ENCODE measurements at places on chromosomes 1 and 21. TPM values are rescaled to one million over a fixed set of nuclear protein-coding genes. Genes with fewer than 3 reads are reported as not detected.

DNA sequence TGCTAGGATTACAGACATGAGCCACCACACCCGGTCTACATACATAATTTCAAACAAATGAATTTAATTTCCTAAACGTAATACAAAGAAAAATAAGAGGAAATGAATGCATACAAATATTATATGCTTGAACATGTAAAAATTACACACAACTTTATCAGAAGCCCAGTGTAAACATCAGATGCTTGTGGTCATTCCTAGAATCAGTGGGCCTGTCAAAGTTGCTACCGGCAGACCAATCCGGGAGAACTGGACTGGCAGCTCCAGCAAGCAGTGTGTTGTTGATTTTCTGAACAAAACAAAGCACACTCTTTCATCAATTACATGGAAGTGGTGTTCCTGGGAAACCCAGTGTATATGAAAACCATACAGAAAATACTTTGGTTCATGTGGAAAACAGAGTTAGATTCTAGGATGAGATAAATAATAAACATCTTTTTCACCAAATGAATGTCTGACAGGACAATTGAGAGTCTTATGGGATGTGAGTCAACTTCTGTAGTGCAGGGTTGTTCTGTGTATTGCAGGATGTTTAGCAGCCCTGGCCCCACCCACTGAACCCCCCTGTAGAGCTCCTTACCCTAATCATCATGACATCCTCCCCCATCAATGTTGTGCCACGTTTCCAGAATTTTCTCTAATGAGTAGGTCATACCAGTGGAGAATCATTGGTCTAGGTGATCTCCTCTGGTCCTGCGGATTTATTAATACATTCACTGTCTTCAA, 33.8 kb downstream of the MFSD2A start:
- H3K27me3 ChIP-seq, result no peaks in the 10 kb centered on the region
- no peaks in the 10 kb centered on the region for H3K4me1 ChIP-seq
- no peak for DNase-seq
- no peak overlapping the region for H3K4me3 ChIP-seq

TOR1AIP2 gene
- total RNA-seq, result 107 TPM

GRCh38 chr1:68255301-68255700, 23.0 kb upstream of the WLS start:
- no peaks in the 10 kb centered on the region for H3K27me3 ChIP-seq
- no peak overlapping the region for H3K4me3 ChIP-seq
- H3K36me3 ChIP-seq, result no peaks in the 10 kb centered on the region
- H3K27ac ChIP-seq, result no peak overlapping the region

NR1I3 gene
- not detected for total RNA-seq

GRCh38 chr1:61389926-61390845, 307.8 kb downstream of the NFIA start:
- no peak overlapping the region for H3K27ac ChIP-seq
- H3K4me3 ChIP-seq, result no peak overlapping the region
- peaks cover 47% of the 10 kb centered on the region for H3K36me3 ChIP-seq
- DNase-seq, result no peak
- peaks cover 16% of the 10 kb centered on the region for H3K4me1 ChIP-seq

DNA sequence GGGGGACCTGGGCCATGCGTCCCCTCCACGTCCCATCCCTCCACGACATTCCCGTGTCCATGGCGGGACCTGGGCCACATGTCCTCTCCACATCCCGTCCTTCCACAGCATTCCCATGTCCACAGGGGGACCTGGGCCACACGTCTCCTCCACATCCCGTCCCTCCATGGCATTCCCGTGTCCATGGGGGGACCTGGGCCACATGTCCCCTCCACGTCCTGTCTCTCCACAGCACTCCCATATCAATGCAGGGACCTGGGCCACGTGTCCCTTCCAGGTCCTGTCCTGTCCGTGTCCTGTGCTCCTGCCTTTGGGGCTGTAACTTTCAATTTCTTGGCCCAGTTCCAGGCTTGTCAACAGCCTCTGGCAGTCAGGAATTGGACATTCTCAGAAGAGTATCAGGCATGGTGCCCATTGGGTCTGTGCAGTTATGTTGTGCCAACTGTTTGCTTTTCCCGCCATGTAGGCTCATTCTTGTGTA, 47.1 kb downstream of the WNT9A start:
- DNase-seq, result no peak
- no peak overlapping the region for H3K27ac ChIP-seq
- H3K4me3 ChIP-seq, result no peak overlapping the region
- H3K4me1 ChIP-seq, result peaks cover 52% of the 10 kb centered on the region
- H3K27me3 ChIP-seq, result 0 out of 2 replicates have a peak, but pooled peaks cover 8% of the 10 kb centered on the region

DARS2 gene
- total RNA-seq, result 62.3 TPM

AGMAT gene
- total RNA-seq, result not detected

GRCh38 chr1:244865028-244865371, 657 bp upstream of the HNRNPU start:
- peak overlapping the region; percentile 98 for H3K27ac ChIP-seq
- peaks cover 35% of the 10 kb centered on the region for H3K36me3 ChIP-seq
- DNase-seq, result no peak
- peak overlapping the region; percentile 96 for H3K4me3 ChIP-seq

G0S2 gene
- total RNA-seq, result 37.4 TPM

DNA sequence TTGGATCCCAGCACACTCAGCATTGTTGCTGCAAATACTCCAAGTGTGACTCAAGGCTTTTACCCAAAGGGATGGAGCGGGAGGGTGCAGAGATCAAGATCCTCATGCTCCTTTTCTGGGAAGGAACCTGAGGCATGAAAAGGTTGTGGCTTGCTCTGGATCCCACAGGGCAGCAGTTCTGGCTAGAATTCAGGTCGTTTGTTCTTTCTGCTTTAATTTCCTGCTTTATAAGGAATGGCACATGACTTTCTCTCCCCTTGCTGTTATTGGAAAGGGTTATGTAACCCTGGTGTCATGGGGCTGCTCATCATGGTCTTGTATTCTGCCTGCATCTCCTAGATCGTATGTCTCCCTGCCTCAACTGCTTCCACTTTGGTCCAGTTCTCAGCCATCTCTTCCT, 101.6 kb downstream of the NOS1AP start:
- H3K4me3 ChIP-seq, result no peak overlapping the region
- H3K27me3 ChIP-seq, result peaks cover 15% of the 10 kb centered on the region
- no peaks in the 10 kb centered on the region for H3K4me1 ChIP-seq
- no peak overlapping the region for H3K27ac ChIP-seq
- H3K36me3 ChIP-seq, result no peaks in the 10 kb centered on the region

PLPP3 gene
- 0.36 TPM for total RNA-seq

HSD3B2 gene
- total RNA-seq, result 0.96 TPM

RNF223 gene
- total RNA-seq, result not detected

KIAA0040 gene
- 13.1 TPM for total RNA-seq

- no peak overlapping the region for H3K27ac ChIP-seq
- no peaks in the 10 kb centered on the region for H3K4me1 ChIP-seq
- H3K27me3 ChIP-seq, result no peaks in the 10 kb centered on the region
- H3K4me3 ChIP-seq, result no peak overlapping the region
- no peaks in the 10 kb centered on the region for H3K36me3 ChIP-seq
- DNase-seq, result peak; percentile 87
Observed at GRCh38 chr21:8991088-8991907, 1530.1 kb upstream of the TPTE start.

WDR77 gene
- total RNA-seq, result 92.3 TPM

DNA sequence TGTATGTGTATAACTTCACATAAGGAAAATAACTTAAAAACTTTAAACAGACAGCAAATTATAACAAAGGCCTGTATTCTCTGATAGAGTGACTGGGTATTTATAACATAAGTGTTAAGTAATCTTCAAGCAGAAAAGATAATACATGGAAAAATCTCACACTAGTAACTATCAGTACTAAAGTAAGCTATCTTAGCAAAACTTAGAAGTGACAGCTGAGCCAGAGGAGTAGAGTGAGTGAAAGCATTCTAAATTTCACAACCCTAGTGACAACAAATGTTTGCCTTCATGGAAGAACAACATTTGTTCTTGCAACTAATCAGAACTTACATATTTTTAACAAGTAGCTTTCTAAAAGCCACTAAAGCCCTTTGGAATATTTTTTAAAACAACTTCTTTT, 74.5 kb upstream of the B3GALT2 start:
- no peak overlapping the region for H3K27ac ChIP-seq
- no peak overlapping the region for H3K4me3 ChIP-seq
- no peak for DNase-seq
- peaks cover 30% of the 10 kb centered on the region for H3K36me3 ChIP-seq
- no peaks in the 10 kb centered on the region for H3K27me3 ChIP-seq
- H3K4me1 ChIP-seq, result no peaks in the 10 kb centered on the region

SPRR2F gene
- total RNA-seq, result 0.76 TPM

GRCh38 chr21:35540950-35541638, 492.0 kb upstream of the RUNX1 start:
- no peak overlapping the region for H3K4me3 ChIP-seq
- H3K36me3 ChIP-seq, result no peaks in the 10 kb centered on the region
- H3K4me1 ChIP-seq, result no peaks in the 10 kb centered on the region
- H3K27me3 ChIP-seq, result no peaks in the 10 kb centered on the region
- no peak for DNase-seq
- no peak overlapping the region for H3K27ac ChIP-seq

FCRLB gene
- total RNA-seq, result 3.1 TPM

- peaks cover 14% of the 10 kb centered on the region for H3K27me3 ChIP-seq
- no peak overlapping the region for H3K27ac ChIP-seq
- DNase-seq, result no peak
- peaks cover 82% of the 10 kb centered on the region for H3K4me1 ChIP-seq
Observed at GRCh38 chr1:227888404-227889046, 59.2 kb downstream of the WNT9A start.

SPRR2E gene
- total RNA-seq, result not detected

All from K562 (cell line).